ENCODE measurements at places on chromosomes 7 and 10.
A peak's percentile ranks its signal among the peaks of the same experiment; 100 is the strongest.

GRCh38 chr7:18555968-18556367, 60.4 kb downstream of the HDAC9 start:
- no peak overlapping the region for H3K27ac ChIP-seq
- no peaks in the 10 kb centered on the region for H3K27me3 ChIP-seq
- H3K4me3 ChIP-seq = no peak overlapping the region

DNA sequence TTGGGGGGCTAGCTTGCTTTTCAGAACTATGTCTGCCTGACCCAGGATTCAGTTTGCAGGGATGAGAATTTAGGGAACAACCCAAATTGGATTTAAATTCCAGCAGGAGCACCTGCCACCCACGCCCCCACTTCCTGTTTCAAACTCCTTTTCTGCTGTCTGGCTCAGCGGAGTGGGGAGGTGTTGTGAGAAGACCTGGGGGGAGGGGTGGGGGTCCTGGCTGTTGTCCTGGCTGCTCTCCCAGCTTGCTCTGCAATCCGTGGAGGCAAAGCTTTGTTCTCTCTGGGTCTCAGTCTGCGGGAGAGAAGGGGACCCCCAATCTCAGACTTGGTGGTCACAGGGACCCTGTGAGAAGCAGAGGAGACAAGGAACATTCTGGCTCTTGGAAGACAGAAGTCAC, 799 bp downstream of the KCNK18 start:
- no peak overlapping the region for H3K27ac ChIP-seq
- no peak overlapping the region for H3K4me3 ChIP-seq
- no peaks in the 10 kb centered on the region for H3K27me3 ChIP-seq
- DNase-seq = peak; percentile 65

- H3K4me1 ChIP-seq = no peaks in the 10 kb centered on the region
- no peak overlapping the region for H3K27ac ChIP-seq
- H3K27me3 ChIP-seq = no peaks in the 10 kb centered on the region
- H3K36me3 ChIP-seq = no peaks in the 10 kb centered on the region
Measured at GRCh38 chr7:137147338-137147720, 196.2 kb downstream of the PTN start.

DNA sequence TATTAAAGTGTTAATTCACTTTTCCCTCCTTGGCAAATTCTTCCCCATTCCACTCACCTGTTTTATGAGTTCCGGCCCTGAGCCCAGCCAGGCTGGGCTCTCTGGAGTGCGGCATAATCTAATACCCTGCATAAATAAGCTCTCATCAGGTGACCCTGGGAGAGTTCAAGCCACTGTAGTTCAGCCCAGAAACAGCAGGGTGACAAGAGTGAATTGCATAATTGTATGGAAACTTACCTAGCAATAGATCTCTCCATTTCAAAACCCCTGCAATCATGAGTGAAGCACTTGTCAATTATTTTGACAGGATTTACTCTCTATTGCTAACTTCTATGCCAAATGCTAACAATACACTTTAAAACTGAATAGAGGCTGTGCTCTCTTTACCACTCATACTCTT, 94.7 kb downstream of the OSBPL3 start:
- no peak overlapping the region for H3K4me3 ChIP-seq
- no peak for DNase-seq

DNA sequence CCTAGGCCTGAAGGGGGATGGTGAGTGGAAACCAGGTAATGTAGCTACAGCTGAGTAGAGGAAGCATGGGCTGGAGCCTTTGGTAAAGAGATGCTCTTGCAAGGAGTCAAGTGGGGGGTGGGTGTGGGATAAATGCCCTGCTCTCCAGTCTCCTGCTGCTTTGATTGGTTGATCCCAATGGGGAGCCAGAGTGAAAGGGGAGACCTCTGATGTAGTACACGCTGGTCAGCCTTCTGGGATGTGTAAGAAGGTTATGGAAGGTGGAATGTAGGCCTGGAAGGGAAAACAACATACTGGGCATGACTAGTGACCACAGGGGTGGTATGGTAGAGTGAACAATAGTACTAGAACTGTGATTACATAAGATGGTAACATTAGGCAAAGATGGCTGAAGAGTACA, 44.3 kb downstream of the TET1 start:
- DNase-seq = no peak
- peaks cover 6% of the 10 kb centered on the region for H3K4me1 ChIP-seq
- H3K4me3 ChIP-seq = no peak overlapping the region
- no peak overlapping the region for H3K27ac ChIP-seq

DNA sequence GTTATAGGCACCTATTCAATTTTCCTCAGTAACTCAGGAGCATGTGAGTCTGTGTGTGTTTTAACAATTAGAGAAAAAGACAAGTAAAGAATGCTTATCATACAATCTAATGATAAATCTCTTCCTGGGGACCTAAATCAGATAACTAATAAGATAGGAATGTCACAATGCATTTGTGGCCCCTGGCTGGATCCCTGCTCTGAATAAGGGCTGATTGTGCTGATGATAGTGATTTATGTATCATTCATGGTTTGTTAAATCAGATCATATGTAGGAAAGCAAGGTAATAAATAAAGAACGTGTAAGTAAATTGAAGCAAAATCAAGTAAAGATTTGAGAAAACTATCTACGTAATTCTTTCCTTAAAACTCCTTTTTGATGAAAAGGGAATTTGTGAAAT, 145.9 kb downstream of the C7orf25 start:
- no peak overlapping the region for H3K27ac ChIP-seq
- H3K27me3 ChIP-seq = no peaks in the 10 kb centered on the region
- H3K36me3 ChIP-seq = no peaks in the 10 kb centered on the region
- no peak overlapping the region for H3K4me3 ChIP-seq
- peak; percentile 22 for DNase-seq
- H3K4me1 ChIP-seq = no peaks in the 10 kb centered on the region

GRCh38 chr7:63925626-63926460, 72.8 kb upstream of the ZNF722 start:
- H3K27ac ChIP-seq = no peak overlapping the region
- H3K4me3 ChIP-seq = no peak overlapping the region
- H3K27me3 ChIP-seq = no peaks in the 10 kb centered on the region
- DNase-seq = no peak

GRCh38 chr7:128883622-128884448, 21.2 kb downstream of the ATP6V1F start:
- H3K36me3 ChIP-seq = no peaks in the 10 kb centered on the region
- H3K4me3 ChIP-seq = no peak overlapping the region
- DNase-seq = peak; percentile 83
- no peaks in the 10 kb centered on the region for H3K4me1 ChIP-seq
- no peak overlapping the region for H3K27ac ChIP-seq
- no peaks in the 10 kb centered on the region for H3K27me3 ChIP-seq

DNA sequence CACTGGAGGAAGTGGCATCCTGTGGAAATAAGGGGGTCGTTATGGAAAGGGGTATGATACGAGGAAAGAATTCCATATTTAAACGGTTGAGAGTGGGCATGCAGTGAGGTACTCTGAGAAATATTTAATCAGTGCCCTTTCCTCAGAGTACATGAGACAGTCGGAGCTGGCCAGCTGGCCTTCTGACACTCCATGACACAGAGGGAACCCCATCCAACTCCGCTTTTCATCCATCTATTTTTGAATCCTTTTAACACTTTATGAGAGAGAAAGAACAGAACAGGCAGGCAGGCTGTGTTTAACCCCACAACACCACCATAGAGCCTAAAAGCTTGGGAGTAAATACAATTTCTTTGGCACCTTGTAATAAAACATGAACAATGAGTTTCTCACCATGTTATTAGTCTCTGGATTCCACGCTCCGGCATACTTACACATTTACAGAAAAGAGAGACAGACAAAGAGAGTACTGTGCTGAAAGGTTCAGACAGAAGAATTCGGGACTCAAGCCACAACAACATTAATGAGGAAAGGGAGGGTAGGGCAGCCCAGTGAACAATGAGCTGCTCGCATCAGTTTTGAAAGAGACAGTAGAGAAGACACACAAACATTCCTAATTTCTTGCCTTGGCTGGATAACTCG, 124.2 kb upstream of the PDLIM1 start:
- H3K27me3 ChIP-seq = no peaks in the 10 kb centered on the region
- no peaks in the 10 kb centered on the region for H3K4me1 ChIP-seq
- no peak overlapping the region for H3K4me3 ChIP-seq

DNA sequence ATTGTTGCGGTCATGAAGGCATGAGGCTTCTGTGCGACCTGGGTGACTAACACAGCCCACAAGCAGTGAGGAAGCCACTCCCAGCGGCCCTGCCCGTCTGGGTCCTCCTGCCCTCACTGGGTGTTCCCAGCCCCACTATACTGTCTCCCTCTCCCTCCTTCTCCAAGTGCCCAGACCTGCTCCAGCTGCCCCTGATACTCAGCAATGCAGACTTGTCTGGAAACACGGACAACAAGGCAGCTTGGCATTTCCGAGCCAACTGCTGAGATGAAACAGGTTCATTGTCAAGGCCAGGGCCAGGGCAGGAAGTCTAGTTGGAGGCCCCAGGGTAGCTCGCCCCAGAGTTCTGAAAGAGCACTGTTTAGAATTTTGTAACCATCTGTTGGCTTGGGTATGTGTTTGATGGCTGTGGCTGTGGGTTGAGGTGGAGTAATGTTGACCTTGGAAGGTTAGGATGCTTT, 95.7 kb downstream of the RBM20 start:
- no peak overlapping the region for H3K4me3 ChIP-seq
- no peaks in the 10 kb centered on the region for H3K36me3 ChIP-seq
- H3K4me1 ChIP-seq = no peaks in the 10 kb centered on the region

DNA sequence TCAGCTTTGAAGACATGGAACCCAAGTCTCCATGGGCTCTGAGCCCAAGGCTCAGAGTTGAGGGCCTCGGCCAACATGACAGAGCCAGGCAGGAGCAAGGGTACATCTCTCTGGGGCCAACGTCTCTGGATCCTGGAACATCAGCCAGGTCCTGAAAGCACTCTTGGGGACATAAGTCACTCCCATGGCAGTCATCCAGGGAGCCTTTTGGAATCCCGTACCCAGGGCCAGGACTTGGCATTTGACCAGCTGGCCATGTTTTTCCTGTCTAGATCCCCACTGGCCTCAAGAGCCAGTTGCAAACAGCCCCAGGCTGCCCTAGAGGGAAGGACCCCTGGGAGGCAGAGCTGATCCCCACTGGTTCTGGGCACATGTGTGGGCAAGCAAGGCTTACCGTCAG, 4.3 kb upstream of the CXCL12 start:
- no peaks in the 10 kb centered on the region for H3K36me3 ChIP-seq
- no peaks in the 10 kb centered on the region for H3K4me1 ChIP-seq
- no peak overlapping the region for H3K4me3 ChIP-seq
- peaks cover 9% of the 10 kb centered on the region for H3K27me3 ChIP-seq
- H3K27ac ChIP-seq = no peak overlapping the region

DNA sequence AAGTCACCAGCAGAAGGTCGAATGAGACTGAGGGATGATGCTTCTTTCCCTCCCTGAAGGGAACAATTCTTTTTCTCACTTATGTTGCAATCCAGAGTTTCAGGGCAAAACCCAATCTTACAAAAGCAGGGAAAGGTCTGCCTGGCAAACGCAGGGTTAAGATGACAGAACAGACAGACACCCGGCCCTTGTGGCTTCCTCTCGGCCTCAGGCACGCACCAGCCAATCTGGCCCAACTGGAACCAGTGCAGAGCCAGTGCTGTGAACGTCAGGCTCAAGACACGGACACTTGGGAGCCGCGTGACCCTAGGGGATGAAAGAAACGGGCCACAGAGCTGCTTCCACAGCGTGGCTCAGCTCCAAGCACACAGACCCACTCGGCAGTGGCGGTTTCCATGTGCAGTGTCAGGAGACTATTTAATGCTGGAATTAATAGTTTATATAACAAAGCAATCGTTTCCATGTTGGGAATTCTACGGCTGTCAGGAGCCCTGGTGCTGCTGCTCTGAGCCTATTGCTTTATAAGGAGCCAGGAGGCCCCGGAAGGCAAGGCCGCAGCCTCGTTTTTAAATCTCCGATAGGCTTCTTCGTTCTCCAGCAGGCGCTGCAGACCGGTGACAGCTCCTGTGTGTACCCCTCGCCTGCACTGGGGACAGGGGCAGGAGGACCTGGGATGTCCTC, 198.4 kb downstream of the DIP2C start:
- no peak overlapping the region for H3K4me3 ChIP-seq
- H3K27me3 ChIP-seq = no peaks in the 10 kb centered on the region
- no peaks in the 10 kb centered on the region for H3K36me3 ChIP-seq
- H3K27ac ChIP-seq = no peak overlapping the region
- H3K4me1 ChIP-seq = no peaks in the 10 kb centered on the region
- DNase-seq = peak; percentile 35

- H3K4me1 ChIP-seq = peaks cover 8% of the 10 kb centered on the region
- H3K36me3 ChIP-seq = no peaks in the 10 kb centered on the region
- no peaks in the 10 kb centered on the region for H3K27me3 ChIP-seq
- H3K4me3 ChIP-seq = no peak overlapping the region
- DNase-seq = no peak
- no peak overlapping the region for H3K27ac ChIP-seq
Measured at GRCh38 chr7:127940381-127941160, 90.7 kb downstream of the LRRC4 start.

GRCh38 chr7:74479066-74479781, 25.5 kb downstream of the GTF2IRD1 start:
- H3K27me3 ChIP-seq = no peaks in the 10 kb centered on the region
- no peaks in the 10 kb centered on the region for H3K36me3 ChIP-seq
- peaks cover 9% of the 10 kb centered on the region for H3K4me1 ChIP-seq
- H3K4me3 ChIP-seq = no peak overlapping the region

GRCh38 chr10:73614720-73615119, 23.6 kb upstream of the USP54 start:
- DNase-seq = no peak
- no peaks in the 10 kb centered on the region for H3K36me3 ChIP-seq
- no peak overlapping the region for H3K27ac ChIP-seq
- no peaks in the 10 kb centered on the region for H3K4me1 ChIP-seq

GRCh38 chr7:1646391-1646790, 23.7 kb upstream of the ELFN1 start:
- H3K36me3 ChIP-seq = no peaks in the 10 kb centered on the region
- H3K4me1 ChIP-seq = no peaks in the 10 kb centered on the region
- H3K27ac ChIP-seq = no peak overlapping the region

- no peaks in the 10 kb centered on the region for H3K4me1 ChIP-seq
- no peak for DNase-seq
- no peak overlapping the region for H3K27ac ChIP-seq
- H3K36me3 ChIP-seq = no peaks in the 10 kb centered on the region
- H3K4me3 ChIP-seq = no peak overlapping the region
Measured at GRCh38 chr7:104039363-104039762, 49.9 kb upstream of the RELN start.

- no peak overlapping the region for H3K4me3 ChIP-seq
- no peaks in the 10 kb centered on the region for H3K27me3 ChIP-seq
- no peaks in the 10 kb centered on the region for H3K4me1 ChIP-seq
- DNase-seq = no peak
- no peaks in the 10 kb centered on the region for H3K36me3 ChIP-seq
- no peak overlapping the region for H3K27ac ChIP-seq
Measured at GRCh38 chr10:42475168-42476098, 162.9 kb downstream of the ZNF33B start.

GRCh38 chr10:74585231-74586087, 240.9 kb upstream of the KAT6B start:
- no peak overlapping the region for H3K4me3 ChIP-seq
- H3K36me3 ChIP-seq = no peaks in the 10 kb centered on the region
- peak; percentile 10 for DNase-seq
- no peaks in the 10 kb centered on the region for H3K27me3 ChIP-seq

Data from mesendoderm (in vitro differentiated cells).